Stromal cell of bone marrow (primary cell): ENCODE measurements at places on chromosomes 7 and 10.

GRCh38 chr10:121216721-121217181, 365.6 kb downstream of the WDR11 start:
- DNase-seq = peak; percentile 5

DNA sequence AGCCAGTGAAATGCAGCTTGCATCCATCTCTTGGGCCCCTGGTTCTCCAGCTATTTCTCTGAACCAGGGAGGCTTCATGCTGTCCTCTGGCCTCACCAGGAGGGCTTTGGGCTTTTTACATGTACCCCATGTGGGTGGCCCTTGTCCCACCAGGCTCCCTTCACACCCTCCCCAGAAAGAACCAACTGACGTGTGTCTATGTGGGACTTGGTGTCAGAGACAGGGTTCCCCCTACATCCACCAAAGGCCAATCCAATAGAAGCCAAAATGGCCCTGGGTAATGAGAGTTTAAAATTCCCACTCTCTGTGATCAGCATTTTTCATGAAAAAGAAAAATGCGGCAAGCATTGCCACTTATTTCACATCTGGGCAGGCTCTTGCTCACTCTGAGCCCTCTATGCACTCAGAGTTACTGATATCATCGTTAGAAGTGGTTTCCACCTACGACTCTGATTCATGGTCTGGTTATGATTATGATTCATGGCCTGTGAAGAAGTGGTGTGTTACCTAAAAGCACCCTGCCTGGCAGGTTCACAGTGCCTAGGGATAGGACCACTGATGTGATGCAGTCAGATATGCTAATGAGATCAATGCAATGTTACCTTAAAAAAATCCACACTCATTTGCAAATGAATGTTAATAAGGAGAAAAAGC, 133.5 kb downstream of the BUB3 start:
- DNase-seq = no peak

GRCh38 chr7:42981601-42982000, 49.4 kb downstream of the MRPL32 start:
- no peak for DNase-seq

GRCh38 chr7:116552602-116553001, 27.8 kb downstream of the CAV1 start:
- DNase-seq = no peak

DNA sequence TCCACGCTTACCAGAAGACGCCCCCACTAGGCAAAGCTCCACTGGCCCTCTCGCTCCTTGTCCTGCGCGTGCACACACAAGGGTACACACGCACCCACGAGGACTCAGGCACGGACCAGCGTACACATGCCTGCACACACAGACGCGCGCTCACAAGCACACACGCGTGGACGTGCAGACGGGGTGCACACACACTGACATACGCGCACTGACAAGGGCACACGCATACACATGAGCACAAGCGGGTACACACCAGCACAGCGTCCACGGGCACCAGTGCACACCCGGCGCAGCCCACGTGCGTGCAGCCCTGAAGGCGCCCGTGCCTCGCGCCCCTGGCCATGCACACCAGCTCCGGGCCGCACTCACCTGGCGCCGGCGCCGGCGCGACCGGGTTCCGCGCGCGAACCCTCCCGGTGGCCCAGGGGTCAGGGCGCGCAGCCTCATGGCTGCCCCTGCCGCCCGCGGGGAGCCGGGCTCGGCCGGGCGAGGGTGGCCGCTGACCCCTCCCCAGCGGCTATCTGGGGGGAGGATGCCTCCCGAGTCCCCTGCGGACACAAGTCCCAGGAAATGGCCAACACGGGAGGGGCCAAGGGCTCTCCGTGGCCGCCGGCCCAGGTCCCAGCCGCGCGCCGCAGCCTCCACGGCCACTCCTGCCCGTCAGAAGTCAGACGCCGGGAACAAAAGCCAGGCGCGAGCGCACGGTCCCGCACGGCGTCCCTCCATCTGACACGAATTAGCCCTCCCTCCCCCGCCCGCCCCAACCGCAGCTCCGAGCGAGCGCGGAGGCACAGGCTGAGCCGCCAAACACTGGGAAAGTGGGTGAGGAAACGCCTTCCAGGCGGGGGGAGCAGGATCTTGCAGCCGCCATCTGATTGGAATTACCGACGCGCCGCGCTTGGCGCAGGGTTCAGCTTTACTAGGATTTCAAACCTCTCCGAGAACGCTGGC, 45.0 kb downstream of the TNS3 start:
- no peak for DNase-seq

GRCh38 chr10:128571745-128572144, 445.5 kb upstream of the MKI67 start:
- no peak for DNase-seq

DNA sequence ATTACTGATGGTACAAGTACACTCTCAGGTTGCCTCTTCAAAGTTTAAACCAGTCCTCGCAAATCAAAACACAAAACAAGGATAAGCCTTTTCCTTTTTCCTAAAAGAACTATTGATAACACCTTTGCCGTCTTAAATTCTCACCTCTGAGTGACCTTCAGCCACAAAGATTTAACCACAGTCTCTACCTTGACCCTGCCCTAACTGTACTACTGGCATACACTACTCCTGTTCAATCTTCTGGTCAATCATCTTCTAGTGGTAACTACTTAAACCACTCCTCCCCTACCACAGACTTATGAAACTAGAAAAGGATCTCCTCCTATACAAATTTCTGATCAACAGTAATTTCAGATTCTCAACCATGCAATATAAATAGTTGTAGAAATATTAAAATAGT, 15.1 kb downstream of the UPF2 start:
- DNase-seq = no peak

DNA sequence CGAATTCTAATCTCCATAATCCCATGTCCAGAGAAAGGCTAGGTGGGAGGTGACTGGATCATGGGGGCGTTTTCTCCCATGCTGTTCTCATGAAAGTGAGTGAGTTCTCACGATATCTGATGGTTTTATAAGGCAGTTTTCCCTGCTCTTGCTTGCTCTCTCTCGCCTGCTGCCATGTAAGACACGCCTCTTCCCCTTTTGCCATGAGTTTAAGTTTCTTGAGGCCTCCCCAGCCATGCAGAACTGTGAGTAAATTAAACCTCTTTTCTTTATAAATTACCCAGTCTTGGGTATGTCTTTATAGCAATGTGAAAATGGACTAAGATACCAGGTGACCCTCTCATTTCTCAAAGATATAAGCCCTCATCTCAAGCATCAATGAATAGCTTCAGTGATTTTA, 1.1 kb upstream of the ACTA2 start:
- no peak for DNase-seq

DNA sequence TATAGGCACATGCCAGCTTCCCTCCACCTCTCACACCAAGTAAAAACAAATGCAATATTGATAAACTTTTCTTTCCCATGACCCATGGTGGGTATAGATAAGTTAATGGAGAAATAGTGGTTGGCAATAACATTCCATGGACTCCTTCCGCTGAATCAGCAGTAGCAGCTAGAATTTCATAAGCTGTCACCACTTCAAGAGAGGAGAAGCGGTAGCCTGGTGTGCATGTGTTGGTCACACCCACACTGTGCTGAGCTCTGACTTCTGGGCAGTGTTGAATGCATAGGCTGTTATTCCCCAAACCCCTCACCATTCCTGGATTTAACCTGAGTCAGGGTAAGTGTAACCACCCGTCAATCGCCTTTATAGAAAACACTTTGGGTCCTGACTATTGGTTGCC, 32.5 kb upstream of the BMPER start:
- no peak for DNase-seq

- no peak for DNase-seq
These were observed 3.1 kb downstream of the FAM3C start for GRCh38 chr7:121393005-121393366.

- no peak for DNase-seq
These were observed 143.1 kb downstream of the ELAPOR2 start for GRCh38 chr7:86916277-86916825.

DNA sequence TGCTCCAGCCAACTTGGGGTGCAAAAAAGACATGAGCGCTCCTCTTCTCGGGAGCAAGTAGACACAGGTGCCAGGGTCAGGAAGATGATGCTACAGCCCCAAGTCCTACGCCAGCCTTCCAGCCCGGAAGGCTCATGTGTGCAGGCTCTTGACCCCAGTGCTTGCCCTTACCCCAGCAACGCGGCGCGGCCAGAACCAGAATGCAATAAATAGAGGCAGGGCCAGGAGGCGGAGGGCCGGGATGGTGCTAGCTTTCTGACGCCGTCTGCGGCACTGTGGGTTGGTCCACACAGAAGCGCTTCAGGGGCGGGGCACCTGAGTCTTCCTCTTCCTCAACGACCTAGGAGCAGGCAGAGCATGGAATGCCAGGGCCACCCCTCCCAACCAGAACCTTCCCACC, 15.0 kb upstream of the BAZ1B start:
- no peak for DNase-seq

DNA sequence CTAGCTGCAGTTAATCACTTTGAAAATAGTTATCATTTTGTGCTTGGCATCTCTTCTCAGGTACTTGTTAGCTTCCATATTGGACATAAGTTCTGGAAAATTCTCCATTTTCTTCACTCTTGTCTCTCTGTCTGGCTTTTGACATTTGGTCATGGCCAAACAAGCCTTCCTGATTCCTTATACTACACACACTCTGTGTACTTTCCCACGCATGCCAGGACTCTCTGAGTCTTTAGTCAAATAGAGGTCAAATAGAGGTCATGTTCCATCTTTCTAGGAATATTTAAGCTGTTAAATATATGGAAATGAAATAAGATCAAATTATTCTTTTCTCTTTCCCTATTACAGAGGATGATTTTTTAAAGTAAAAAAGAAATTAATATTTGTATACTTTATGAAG, 235.5 kb upstream of the PLXDC2 start:
- DNase-seq = no peak
